ENCODE measurements at places on chromosomes 1 and 21.

DNA sequence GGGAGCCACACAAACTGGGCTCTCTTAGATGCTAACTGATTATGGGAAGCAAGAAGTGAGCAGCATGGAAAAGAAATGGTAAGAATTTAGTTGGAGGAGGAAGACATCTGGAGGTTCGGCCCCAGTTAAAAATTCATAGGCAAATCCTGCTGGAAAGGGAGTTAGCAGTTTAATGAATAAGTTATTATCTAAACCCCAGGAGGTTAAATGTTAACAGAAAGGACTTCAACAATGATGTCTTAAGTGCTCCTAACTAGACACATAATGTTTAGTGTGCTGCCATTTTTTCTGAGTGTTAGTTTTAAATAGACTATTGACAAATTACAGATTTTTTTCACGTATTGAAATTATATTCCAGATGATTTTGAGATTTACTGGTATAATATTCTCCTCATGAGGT, 1265.3 kb upstream of the ADGRL2 start:
- no peak for DNase-seq

- DNase-seq: no peak
These were observed 32.5 kb upstream of the COL6A2 start for GRCh38 chr21:46065215-46065913.

DNA sequence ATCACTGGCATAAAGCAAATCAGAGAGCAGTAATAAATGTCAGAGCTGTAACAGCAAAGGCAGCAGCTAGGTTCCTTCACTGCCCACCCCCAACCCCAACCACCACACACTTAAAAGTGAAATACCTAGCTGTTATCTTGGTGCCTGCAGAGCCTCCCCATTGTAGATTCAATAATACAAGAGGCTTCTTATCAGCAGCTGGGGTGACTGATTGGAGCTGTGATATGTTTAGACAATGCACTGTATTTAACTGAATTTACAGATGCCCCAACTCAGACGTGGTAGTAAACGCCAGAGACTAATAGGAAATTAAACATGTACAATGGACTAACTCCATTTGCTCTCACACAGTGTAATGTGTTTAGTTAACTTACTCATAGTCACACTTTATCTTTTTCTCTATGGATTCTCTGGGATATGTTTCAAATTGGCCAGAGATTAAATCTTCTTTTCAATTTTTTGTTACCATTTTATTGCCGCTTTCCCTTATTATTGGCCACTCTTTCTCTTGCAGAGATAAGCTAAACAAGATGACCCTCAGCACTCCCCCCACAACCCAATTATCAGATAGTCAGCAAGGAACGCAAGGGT, 117.1 kb downstream of the ESRRG start:
- no peak for DNase-seq

DNA sequence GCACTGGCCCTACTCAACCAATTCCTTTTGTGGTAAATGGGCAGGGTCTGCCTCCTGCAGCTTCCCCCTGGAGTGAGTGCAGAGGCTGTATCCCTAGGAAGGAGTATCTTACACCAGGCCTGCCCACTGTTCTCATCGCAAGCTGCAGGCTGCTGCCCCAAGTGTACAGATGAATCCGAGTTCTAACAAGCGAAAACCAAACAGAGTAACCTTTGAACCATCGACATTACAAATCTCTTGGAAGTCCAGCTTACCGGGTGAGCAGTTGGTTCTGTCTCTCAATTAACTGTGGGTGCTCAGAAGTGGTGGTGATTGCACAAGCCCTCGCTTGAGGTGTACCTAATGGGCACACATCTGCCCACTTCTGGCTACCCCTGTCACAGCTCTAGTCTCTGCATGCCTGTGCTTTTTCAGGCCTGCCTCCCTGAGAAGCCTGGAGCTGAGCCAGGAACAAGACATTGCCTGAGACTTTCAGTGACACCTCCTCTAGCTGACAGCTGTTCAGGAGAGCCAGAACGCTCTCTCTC, 22.7 kb downstream of the INAVA start:
- DNase-seq: no peak

- peak; percentile 84 for DNase-seq
These were observed 11.2 kb downstream of the MEF2D start for GRCh38 chr1:156489166-156489934.

DNA sequence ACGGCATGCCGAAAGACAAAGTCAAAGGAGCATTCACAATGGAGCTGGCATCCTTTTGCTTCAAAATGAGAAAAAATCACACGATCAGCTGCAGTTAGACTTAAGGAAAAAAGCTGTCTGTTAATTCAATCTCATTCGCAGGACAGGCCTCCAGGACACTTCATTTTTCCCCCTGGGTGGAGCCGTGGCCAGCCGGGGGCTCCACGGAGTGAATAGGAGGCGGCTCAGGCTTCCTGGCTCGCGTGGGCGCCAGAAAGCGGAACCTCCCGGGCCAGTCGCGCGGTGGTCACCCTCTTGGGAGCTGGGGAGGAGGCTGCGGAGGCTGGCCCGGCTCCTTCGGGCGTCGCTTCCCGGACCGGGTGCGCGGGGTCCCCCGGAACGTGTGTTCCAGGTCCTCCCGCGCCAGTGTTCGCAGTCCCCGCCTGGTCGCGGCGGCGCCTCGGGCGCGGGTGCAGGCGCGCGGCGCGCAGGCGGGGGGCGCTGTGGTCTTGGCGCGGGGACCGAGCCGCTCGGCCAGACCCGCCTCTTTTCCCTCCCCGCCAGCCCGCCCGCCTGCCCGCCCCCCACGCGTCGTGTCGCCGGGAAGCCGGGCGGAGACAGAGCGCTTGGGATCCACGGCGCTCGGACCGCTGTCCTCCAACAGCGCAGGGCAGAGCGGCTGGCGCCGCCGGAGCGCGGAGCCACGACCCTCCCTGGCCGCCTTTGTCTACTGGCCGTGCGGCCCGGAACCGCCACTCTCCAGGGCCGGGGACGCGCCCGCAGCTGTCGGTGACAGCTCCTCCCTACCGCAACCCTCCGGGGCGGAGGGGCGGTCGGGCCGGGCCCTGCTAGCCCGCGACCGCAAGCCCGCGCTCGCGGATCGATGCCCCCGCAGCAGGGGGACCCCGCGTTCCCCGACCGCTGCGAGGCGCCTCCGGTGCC, at the start of gene RHOU:
Gene RHOU, plus strand, starts transcription at position 599 of the 921 bp plus-strand sequence. Its CDS starts 264 bp downstream, at position 863.
- DNase-seq: peak; percentile 5

DNA sequence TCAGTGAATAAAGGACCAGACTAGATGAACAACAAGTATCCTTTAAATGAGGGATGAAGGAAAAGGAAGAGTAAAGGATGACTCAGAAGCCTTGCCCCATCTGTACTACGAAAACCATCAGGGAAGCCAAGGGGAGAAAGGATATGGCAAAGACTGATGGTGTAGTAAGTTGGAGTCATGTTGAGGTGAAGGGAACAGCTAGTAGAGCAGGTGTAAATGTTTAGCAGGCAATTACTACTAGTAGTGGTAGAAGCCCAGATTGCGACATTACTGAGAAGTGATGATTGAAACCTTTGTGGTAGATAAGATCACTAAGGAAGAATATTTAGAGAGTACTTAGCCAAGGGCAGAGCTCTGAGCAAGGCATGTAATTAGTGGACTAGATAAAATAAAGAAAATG, 84.0 kb downstream of the PHTF1 start:
- no peak for DNase-seq

DNA sequence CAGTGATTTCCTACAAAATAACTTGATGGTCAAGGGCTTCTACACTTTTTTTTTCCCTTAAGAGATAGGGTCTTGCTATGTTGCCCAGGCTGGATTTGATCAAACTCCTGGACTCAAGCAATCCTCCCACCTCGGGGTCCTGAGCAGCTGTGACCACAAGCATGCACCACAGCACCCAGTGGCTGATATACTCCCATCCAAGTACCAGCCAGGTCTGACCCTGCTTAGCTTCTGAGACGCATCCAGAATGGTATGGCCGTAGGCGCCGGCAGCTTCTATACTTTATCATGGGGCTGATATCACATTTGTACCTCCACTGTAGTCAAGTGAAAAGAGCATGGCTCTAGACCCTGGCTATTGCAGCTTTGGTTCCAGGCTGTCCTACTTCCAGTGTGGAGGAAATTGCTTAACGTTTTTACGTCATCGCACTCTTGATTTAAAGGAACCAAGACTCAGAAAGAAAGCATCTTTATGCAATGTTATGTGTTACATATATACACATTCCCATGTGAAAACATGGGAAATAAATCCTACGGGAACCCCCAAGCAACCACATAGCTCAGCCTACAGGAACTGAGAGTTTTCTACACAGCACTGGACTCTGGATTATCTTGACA, 39.5 kb downstream of the PDPN start:
- DNase-seq: no peak

- DNase-seq: no peak
These were observed 22.9 kb upstream of the SLC19A2 start for GRCh38 chr1:169508432-169509338.

DNA sequence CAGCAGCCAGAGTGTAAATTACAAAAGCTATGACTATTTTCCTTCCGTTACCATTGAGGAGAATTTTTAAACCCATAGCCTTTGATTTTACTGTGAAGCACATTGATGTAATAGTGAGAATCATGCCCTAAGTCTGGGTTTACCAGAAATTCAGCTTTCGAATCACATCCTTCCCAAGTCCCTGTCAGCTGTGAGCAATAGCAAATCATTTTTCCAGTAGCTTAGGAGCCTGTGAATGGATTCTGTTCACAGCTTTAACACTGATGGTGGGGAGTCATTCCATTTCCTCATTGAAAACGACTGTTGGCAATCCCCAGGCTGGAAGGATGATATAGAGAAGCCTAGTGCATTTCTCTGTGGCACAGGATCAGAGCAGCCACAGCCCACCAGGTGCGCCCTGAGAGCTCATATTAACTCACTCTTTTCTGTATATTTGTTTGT, 82.2 kb upstream of the C1orf105 start:
- DNase-seq: no peak

DNA sequence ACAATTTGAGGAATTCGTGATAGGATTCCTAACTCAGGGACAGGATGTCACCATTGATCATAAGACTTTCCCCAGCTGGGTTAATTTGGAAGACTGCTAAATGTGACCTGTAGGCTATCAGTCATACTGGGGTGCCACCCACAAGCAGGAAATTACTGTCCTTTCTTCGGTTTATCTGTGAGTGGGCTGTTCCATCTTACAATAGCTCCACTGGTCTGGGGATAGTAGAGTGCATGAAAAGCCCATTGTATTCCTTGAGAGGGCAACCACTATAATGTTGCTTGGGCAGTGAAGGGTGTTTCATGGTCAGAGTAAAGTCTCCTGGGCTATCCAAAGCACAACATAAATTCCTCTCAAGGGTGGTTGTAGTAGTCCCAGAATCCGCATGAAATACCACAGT, 1523.0 kb upstream of the B3GALT2 start:
- DNase-seq: no peak

- DNase-seq: no peak
These were observed 9.3 kb upstream of the PHGDH start for GRCh38 chr1:119702384-119702783.

- no peak for DNase-seq
These were observed 3.7 kb downstream of the BACH1 start for GRCh38 chr21:29302359-29302875.

GRCh38 chr1:41431490-41432350, 52.8 kb downstream of the EDN2 start:
- no peak for DNase-seq

- no peak for DNase-seq
These were observed 33.1 kb downstream of the TRIM67 start for GRCh38 chr1:231194843-231195516.

DNA sequence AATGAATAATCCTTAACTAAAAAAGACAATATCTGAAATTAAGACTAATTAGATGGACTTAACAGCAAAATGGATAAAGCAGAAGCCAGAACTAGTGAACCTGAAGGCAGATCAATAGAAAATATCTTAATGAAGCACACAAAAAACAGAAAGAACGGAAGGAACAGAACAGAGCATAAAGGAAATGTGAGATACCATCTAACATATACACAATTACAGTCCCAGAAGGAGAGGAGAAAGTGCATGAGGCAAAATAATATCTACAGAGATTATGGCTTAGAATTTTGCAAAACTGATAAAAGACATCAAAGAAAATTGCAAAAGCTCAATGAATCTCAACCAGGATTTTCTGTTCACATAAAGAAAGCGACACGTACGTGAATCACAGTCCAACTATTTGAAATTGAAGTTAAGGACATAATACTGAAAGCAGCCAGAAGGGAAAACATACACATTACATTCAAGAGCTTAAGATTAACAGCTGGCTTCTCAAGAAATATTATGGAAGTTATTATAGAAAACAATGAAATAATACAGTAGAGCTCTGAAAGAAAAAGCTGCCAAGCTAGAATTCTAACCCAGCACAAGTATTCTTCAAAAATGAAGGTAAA, 182.0 kb downstream of the CDC42BPA start:
- DNase-seq: no peak

DNA sequence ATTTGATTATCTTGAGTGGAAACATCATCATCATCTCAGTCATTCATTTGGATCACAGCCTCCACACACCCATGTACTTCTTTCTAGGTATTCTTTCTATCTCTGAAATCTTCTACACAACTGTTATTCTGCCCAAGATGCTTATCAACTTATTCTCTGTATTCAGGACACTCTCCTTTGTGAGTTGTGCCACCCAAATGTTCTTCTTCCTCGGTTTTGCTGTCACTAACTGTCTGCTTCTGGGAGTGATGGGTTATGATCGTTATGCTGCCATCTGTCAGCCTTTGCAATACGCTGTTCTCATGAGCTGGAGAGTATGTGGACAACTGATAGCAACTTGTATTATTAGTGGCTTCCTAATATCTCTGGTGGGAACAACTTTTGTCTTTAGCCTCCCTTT, 19.3 kb downstream of the OR10R2 start:
- no peak for DNase-seq

DNA sequence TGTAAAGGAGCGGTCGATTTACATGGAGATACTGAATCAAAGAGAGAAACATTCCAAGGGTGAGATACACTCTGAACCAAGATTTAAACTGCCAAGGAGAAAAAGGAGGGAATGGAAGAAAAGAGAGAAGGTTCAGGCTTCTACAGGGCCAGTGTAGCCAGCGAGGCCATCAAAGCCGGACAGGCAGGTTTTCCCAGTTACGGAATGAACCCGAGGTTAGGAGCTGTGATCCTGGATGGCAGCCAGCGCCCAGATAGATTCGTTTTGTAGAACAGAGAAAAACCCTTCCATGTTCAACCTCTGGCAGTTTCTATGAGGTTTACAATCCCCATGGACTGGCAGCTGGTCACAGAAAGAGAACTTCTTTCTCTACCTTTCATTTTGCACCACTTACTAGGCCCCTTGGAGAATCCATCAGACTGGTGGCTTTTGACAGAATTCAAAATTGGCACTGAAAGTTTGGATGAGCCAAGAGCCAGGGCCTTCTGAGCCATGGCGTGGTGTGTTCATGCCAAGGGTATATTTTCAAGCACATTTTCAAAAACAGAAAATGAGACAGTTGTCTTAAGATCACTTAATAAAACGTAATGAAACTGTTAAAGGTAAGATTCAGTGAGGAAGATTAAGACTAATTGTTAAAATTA, 171.5 kb downstream of the RUNX1 start:
- DNase-seq: no peak

DNA sequence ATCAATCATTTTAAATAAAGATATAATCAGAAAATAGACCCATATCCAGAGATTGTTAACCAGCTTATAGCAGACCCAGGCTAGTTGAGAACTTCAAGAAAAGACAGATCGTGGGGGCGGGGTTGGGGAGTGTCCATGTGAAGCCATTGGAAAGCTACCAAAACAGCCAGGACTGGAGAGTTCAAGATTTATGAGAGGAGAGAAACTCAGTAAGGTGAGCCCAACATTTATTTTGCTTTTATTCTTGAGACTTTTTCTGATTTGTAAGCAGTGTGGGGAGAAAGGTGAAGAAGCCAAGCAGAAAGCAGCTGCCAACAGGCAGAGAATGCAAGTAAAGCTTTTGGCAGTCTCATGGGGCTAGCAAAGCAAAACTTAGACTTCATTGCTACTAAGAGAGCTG, 179.9 kb downstream of the VPS13D start:
- DNase-seq: no peak

GRCh38 chr1:44515416-44515815, 110.4 kb downstream of the RNF220 start:
- DNase-seq: no peak

Data from NCI-H187 (cell line).